Myometrial cell (primary cell): ENCODE measurements at places on chromosomes 4 and X. TPM values are rescaled to one million over a fixed set of nuclear protein-coding genes. Genes with fewer than 3 reads are reported as not detected.

The MSANTD1 gene
- total RNA-seq, result not detected in 2 replicates

The VCX3A gene
- total RNA-seq, result not detected in 2 replicates

The SOX3 gene
- total RNA-seq, result not detected in 2 replicates

The RASL11B gene
- total RNA-seq, result 4.8 and 13.5 TPM in 2 replicates

The WAS gene
- 0.58 TPM in 1 of 2 replicates, not detected in the other for total RNA-seq

The MAGEA11 gene
- not detected in 2 replicates for total RNA-seq

The TBC1D8B gene
- total RNA-seq, result 8.6 and 12.8 TPM in 2 replicates

The PLP1 gene
- 1.8 TPM in 1 of 2 replicates, not detected in the other for total RNA-seq

The PDGFRA gene
- 63.1 and 101 TPM in 2 replicates for total RNA-seq

The PDZD4 gene
- 0.58 TPM in 1 of 2 replicates, not detected in the other for total RNA-seq

The TKTL2 gene
- not detected in 2 replicates for total RNA-seq

The RHOH gene
- total RNA-seq, result 0.53 TPM in 1 of 2 replicates, not detected in the other

The SCFD2 gene
- 26.8 and 30.8 TPM in 2 replicates for total RNA-seq
